Activated T-helper 1 cell treated with anti-CD3 and anti-CD28 coated beads, Interleukin-2, amount 50 U/mL, for 16 hours (primary cell): ENCODE measurements at places on chromosomes 6 and 20.

DNA sequence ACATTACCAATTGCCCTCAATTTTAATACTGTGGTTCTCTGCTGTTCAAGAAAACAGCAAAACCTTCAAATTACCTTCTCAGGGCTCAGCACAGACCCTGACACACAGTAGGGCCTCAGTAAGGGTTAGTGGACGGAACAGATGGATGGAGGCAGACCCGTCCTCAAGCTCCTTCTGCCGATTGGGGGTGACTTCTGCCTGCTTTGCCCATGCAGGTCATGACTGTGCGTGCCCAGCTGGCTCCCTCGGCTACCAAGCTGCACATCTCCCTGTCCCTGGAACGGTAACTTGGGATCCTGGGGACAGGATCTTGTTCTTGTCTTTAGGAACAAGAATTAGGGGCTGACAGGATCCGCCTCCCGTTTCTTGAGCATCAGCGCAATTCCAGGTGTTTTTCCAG lies 9.8 kb upstream of the BPIFB4 start:
- DNase-seq, result no peak

DNA sequence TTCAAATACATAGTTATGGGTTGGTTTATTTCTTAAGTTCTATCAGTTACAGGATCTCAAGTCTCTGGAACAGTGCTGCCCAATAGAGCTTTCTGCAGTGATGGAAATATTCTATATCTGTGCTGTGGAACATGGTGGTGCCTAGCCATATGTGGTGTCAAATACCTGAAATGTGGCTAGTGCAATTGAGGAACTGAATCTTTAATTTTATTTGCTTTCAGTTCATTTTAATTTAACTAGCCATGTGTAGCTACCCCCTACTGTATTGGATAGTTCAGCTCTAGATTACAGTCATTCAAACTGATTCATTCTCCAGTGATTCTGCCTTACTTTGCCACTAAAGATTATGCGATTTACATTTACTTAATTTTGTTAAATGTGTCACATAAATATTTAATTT lies 503.2 kb downstream of the CDKAL1 start:
- no peak for DNase-seq

GRCh38 chr6:150301846-150302519 lies 66.8 kb upstream of the IYD start:
- DNase-seq, result no peak

DNA sequence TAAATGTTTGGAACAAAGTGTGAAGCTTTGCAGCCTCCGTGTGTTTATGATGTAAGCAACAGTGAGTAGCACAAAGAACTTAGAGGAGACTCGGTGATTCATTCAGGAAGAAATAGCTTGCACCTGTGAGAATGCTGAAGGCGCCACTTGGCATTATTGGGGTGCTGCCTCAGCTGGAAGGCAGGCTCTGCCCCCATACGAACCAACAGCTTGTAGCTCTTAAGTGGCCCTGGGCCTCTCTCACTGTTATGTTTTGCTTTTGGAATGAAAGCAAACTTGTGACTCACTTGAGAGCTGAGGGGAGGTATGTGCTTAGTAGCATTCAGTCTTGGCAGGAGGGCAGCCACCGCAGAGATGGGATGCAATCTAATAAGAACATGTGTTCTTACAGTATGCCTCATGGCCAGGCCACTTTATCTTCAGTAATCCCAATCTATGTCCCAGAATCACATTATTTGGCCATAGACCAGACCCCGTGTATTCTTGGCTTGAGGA lies 310.7 kb downstream of the EYA4 start:
- DNase-seq, result no peak

DNA sequence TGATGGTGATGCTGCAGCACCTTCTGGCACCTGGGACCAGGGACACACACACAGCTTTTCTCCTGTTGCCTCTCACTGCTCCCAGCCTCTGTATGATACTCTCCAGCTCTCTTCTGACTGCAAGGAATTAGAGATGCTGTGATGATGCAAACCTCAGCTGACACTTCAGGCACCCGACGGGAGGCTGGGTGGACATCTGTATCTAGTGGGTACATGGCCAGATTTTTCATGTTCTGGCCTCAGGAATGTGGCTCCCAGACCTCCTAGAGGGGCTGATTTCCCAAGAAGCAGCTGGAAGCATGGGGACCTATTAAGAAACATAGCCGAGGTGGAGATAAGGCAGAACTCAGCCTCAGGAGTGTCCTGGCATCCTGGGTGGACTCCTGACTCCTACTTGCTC lies 6.8 kb upstream of the EPB41L1 start:
- no peak for DNase-seq

GRCh38 chr6:134114918-134115714 lies 62.7 kb upstream of the SLC2A12 start:
- no peak for DNase-seq

DNA sequence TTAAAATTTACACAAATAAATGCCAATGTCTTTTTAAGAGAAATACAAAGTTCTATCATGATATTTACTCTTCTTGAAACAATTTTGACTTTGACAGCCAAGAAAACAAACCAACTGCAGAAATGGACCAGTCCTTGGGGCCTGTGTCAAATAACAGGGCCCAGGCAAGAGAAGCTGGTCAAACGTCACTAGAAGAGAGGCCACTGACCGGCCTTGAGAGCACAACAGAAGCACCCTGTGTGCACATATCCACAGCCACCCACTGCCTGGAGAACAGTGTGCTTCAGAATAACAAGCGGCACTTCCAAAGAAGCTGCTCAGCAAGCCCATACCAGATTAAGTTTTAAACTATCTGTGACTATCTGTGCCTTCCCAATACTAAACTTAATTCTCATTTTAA lies 14.8 kb downstream of the APMAP start:
- DNase-seq, result no peak

GRCh38 chr6:157814883-157815282 lies 8.2 kb upstream of the SNX9 start:
- no peak for DNase-seq

DNA sequence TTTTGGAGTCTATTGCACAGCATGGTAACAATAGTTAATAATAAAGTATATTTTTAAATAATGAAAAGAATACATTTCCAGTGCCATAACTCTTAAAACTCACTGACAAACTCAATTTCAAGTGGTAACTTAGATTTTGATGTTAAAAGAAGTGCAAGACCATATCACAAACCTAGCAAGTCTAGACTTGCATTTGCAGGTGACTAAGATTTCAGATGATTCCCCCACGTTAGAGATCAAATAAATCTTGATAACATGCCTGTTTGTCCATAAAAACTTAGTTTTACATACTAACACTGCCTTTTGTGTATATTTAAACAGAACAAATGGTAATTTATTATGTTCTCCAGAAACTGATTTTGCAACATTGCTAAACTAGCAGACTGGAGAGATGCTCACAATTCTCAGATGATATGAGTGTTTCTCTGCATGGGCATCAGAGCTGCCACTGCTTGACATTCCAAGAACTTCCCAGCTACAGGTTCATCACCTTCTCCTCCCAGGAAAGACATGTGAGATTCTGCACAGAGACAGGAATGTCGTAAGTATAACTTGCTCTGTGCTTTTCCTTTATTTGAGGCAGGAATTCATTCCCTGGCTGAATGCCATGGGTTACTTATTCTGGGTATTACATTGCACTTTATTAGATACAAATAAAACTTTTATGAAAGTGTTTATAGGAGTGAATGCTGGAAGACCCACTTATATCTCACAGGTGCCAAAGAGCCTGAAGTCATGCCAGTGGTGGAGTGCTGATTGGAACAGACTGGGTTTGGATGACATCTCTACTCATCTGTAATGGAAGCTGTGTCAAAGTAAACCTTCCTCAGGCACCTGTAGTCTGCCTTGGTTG lies 160.2 kb upstream of the FOXA2 start:
- no peak for DNase-seq

DNA sequence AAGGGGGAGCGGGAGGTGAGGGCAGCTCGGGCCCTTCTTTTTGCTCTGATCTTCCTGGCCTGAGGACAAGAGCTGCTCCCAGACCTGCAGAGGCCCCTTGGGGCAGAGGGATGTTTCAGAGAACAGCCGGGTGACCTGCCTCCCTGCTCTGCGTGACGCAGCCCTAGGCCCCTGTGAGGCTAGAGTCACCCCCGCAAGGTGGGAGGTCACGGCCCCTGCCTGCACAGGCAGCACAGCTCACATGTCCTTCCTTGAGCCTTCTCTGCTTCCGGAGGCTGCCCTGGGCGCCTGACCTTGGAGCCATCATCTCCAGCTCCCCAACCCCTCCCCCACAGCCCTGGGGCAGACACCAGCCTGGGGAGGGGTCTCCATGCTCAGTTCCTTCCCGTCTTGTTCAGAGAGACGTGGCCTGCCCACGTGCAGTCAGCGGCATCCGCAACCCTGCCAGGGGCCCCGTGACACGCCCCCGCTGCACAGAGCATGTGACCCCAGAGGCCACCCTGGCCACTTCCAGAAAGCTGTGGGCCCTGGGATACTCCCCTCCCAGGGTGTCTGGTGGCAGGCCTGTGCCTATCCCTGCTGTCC lies at the start of gene BIRC7:
Gene BIRC7, plus strand, starts transcription at position 507 of the 585 bp plus-strand sequence. CDS start 192 bp downstream, outside the sequence.
- DNase-seq, result no peak

DNA sequence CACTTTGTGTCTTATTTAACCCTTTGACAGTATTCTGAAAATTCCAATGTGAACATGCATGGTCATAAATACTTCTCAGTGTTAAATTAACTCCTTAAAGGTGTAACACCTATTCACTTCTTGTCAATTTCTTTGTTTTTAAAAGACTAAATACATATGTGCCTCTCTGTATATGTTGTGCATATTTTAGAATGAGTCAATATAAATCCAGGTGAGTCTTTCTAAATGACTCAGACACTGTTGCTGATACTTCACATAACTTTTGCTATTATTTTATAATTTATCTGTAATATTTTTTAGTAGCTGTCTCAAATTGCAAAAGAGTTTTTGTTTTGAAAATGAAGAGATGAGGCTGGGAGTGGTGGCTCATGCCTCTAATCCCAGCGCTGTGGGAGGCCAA lies 36.0 kb downstream of the TIAM2 start:
- no peak for DNase-seq

GRCh38 chr6:128150376-128150775 lies 249.5 kb upstream of the THEMIS start:
- no peak for DNase-seq

DNA sequence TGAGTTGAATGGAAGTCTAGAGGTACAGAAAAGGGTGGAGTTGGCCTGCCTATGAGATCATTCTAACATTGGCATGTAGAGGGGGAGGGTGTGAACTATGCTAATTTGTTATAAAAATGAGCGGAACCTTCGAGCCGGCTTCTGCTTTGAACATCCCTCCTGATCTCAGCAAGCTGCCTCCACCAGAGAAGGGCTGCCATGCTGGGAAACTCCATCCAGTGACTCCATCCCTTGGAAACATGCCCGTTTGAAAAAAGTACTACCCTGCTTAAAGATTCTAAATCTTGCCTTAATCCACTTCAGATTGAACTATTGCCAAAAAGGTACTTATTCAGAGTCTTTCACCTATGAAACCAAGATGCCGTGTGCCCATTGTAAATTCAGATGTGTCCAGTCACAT lies 43.6 kb upstream of the TMEM170B start:
- DNase-seq, result no peak

DNA sequence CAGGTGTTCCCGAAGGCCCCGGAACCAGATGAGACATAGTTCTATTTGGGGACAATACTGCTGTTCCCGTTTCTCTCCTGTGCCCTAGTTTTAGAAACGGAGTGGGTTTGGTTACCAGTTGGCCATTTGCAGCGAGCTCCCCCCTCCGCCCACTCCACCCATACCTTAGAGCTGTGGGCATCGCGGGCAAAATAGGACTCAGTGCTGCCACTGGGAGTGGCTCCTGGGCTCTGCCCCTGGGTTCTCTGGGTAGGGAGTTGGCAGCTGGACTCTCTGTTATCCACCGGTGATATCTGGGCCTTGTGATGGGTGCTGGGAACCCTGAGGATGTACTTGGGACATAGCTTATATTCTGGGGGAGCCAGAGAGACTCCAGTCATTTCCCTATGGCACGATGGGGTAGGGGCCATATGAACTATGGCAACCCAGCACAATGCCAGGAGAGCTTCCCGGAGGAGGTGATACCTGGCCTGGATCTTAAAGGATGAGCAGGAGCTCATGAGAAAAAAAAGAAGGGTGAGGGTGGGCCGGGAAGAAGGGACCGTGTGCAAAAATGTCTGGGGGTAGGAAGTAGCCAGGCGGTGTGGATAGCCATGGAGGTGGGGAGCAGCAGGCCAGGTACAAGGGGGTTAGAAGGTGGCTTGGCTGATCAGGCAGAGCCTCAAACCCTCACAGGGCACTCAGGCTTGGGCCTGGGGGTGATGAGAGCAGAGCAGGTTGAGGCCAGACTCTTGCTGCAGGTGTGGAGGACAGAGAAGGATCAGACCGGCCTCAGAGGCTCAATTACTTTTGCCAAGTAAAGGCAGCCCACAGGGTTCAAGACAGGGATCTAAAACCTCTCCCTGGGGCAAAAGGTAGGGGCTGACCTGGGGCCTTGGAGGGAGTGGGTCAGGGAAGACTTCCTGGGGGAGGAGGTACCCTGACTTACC lies 9.6 kb downstream of the SRC start:
- no peak for DNase-seq

GRCh38 chr6:110999634-111000270 lies 17.9 kb downstream of the RPF2 start:
- no peak for DNase-seq

- DNase-seq, result no peak
These were observed 83.8 kb downstream of the KIZ start for GRCh38 chr20:21209668-21210067.

GRCh38 chr6:31898383-31899011 lies 999 bp upstream of the EHMT2 start:
- DNase-seq, result no peak

- DNase-seq, result no peak
These were observed 187.9 kb upstream of the ARID1B start for GRCh38 chr6:156589281-156589680.

DNA sequence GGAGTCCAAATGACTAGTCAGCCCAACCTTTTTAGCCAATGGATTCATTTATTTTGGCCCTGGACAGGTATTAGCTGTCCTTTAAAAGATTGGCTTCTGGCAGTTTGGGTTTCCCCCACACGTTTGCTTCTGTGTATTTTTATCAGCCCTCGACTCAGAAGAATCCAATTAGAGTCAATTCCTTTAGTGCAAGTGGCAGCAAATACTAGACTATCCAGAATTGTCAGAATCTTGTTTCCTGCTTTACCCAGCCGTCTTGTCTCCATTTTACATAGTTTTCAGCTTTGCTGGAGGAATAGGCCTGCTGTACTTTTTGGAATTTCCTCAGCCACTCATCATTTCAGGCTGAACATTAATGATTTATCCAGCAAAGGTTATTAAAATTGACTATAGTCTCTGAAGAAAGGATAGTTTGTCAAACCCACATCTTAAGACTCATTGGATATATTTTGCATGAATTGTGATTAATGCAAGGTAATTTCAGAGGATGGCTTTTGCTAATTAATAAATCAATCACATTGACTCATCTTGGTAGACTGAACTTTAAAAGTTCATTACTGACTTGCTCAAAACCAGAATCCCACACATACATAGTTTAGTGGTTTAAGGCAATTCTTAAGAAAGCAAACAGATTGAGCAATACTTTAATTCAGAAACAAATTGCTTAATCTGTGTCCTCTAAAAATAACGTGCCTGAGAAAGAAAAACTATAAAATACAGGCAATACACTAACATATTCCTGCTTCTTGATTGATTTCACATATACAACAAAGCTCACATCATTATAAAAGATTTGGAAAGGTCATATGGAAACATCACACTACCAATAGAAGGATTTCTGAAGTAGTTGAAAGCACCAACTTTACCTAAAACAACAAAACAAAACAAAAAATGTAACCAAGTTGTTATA lies 62.9 kb upstream of the ZNF217 start:
- no peak for DNase-seq

- no peak for DNase-seq
These were observed 39.7 kb downstream of the SLC35D3 start for GRCh38 chr6:136961848-136962247.

GRCh38 chr20:17571153-17571527 lies 1.3 kb downstream of the DSTN start:
- no peak for DNase-seq
